ENCODE measurements at places on chromosomes 16 and 17.

DNA sequence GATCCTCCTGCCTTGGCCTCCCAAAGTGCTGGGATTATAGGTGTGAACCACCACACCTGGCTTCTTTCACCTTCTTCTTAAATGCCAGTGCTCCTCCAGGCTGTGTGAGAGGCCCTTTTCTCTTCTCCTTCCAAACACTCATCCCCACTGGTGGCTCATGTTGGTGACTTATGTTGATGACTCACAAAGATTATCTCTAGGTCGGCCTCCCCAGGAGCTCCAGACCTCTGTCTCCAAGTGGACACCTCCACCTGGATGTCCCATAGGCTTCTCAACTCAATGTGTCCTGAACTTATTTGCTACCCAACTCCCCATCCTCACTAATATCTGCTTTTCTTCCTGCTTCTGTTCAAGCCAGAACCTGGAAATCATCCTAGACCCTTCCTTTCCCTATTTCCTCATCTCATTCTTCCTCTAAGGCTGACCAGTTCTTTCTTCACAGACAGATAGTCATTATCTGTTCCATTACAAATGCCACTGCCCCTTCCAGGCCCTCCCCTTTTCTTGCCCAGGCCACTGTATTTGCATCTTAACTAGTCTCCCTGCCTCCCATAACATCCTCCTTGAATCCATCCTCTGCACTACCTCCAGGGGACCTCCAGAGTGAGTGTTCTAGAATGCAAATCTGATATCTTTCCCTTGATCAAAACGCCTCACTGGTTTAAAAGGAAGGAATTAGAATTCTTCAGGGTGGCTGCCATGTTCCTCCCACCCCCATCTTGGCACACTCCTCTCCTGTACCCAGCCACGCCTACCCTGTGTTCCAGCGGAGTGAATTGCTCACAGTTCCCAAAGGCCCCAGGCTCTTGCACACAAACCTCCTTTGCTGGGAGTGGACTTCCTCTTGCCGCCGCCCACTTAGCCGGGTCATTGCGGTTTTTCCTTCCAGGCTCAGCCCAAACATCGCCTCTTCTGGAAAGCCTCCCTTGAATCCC is 34.8 kb upstream of the FBXO47 start:
- DNase-seq, result peak; percentile 62

GRCh38 chr16:13613165-13613564 is 306.8 kb upstream of the ERCC4 start:
- no peak for DNase-seq

DNA sequence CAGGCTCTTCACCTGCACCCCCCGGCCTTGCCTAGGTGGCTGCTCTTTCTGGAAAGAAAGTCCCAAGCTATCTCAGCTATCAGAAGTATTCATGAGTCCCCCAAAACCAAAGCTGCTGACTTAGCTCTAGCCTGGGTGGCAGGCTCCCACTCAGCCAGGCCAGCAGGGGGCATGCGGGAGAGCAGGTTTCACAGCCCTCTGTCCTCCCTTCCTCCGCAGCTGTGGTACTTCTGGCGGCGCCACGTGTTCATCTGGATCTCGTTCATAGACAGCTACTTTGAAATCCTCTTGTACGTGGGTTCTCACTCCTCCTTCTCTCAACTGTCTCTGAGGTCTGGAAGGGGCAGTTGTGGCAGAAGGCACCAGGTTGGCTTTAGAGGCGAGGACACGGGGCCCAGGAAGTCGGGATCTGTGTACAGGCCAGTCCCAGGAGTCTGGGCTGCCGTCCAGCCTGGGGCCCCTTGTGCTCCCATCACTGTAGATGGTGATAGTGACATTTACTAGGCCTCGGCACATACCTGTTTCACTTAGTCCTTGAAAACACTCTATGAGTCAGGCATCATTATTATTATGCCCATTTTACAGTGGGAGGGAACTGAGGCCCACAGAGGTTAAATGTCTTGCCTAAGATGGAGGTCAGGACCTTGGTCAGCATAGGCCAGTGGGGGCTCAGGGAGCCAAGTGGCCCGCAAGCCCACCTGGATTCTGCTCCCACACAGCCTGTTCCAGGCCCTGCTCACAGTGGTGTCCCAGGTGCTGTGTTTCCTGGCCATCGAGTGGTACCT is 12.9 kb downstream of the TRPV2 start:
- peak; percentile 66 for DNase-seq

DNA sequence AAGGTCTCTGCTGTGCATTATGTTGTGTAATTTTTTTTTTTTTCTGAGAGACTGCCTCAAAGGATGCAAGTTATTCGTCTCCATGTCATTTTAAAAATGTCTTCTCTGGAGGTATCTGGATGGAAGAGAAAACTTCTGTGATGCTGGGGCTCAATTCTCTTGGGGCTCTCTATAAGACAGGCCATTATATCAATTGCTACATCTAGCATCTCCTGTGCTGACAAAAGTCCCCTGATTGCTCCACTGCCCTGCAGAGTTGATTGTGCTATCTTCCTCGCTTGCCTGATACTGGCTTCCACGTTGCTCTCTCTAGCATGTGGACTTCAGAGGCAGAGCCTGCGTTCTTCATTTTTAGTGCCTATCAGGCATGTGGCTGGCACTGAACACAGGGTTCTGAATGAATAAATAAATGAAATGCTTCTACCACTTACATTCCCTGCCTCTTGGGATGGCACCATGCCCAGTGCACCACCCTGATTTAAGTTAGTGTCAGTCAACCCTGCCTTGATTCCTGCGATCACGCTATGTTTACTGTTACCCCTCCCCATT is 1035.5 kb upstream of the EEF2KMT start:
- no peak for DNase-seq

- no peak for DNase-seq
These were observed 140.5 kb upstream of the WSCD1 start for GRCh38 chr17:5929721-5930120.

GRCh38 chr16:27363797-27364196 is 38.2 kb upstream of the IL21R start:
- no peak for DNase-seq

GRCh38 chr16:30559690-30560089 is 1.5 kb upstream of the ZNF764 start:
- DNase-seq, result no peak

DNA sequence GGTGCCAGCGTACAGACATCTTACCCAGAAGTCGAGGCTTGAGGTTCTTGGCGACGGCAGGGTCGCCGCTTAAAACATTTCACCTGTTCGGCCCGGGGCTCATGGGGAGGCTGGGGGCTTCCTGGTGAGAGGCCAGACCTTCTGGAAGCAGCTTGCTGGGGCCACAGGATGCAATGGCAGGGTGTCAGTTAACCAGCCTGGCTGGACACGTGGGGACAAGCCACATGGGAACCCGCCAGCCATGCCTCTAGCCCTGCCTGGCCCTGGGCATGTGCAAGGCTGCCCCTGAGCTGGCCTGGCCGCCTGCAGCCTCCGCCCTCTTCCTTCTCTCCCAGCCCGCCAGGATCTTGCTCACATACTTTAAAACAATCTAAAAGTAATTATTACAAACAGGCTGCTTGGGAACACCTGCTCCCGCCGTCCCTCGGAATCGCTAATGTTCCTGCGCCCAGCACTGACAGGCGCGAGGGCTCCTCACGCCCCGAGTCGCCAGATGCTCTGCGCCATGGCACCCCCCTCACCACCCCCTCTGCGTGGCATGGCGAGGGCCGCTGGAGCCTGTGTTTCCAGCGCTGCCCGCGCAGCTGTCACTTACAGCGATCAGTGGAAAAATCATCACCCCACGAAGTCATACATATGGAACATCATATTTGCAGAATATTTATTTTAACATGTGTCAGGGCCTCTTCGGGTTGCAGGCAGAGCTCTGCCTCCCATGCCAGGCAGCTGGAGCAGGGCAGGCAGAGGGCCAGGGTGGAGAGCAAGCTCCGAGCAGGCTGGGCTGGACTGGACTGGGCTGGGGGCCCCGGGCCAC is 188.7 kb upstream of the GSE1 start:
- no peak for DNase-seq

- DNase-seq, result no peak
These were observed 2.2 kb downstream of the C16orf95 start for GRCh38 chr16:87314990-87315420.

DNA sequence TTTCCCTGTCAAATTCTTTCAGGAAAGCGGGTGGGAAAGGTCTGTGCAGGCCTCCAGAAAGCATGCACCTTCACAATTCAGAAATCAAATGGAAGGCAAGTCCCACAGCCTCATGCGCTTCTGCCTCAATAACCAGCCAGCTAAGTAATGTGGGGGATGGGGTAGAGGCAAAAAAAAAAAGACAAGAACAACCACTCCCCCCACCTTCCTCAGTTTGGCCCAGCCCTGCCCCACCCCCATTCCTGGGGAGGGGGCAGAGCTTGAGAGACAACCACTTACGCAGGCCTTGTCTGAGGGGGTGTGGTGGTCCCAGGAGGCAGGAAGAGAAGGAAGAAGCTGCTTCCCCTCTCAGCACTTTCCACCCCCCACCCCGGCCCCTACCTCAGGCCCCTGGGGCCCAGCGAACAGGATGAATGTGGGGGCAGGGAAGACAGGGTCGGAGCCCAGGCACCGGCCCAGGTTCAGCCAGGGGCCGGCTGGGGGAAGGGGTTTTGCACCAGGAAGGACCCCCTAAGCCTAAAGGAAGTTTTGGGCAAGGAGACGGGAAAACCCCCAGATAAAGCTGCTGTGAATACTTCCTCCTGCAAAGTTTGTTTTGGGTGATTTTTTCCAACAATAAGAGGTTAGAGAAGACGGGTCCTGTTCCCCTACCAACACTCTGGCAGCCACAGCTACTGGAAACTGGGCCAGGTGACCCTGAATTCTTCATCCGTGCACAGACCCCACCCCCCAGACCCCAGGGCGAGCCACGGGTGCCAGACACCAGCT is 1.2 kb downstream of the JUP start:
- peak; percentile 45 for DNase-seq

GRCh38 chr16:85296859-85297660 is 184.8 kb upstream of the CIBAR2 start:
- DNase-seq, result peak; percentile 85

- peak; percentile 89 for DNase-seq
These were observed 263.9 kb downstream of the C16orf95 start for GRCh38 chr16:87053016-87053982.

DNA sequence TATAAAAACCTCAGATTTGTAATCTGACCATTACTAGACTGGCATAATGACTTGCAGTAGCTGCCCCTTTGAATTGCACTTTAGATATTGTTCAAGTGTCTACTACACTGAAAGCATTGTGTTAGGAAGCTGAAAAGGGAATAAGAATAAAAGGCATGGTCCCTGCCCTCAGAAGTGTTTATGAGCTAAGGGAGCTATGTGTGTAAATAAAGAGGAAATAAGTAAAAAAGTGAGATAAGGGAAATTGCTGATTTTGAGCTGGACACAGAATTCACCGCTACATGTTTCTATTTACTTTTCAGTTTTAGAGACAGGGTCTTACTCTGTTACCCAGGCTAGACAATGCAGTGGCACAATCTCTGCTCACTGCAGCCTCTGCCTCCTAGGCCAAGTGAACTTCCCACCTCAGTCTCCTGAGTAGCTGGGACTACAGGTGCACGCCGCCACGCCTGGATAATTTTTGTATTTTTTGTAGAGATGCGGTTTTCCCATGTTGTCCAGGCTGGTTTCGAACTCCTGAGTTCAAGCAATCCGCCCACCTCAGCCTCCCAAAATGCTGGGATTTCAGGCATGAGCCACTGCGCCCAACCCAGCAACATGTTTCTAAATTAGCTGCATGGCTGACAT is 57.0 kb downstream of the GRB2 start:
- no peak for DNase-seq

DNA sequence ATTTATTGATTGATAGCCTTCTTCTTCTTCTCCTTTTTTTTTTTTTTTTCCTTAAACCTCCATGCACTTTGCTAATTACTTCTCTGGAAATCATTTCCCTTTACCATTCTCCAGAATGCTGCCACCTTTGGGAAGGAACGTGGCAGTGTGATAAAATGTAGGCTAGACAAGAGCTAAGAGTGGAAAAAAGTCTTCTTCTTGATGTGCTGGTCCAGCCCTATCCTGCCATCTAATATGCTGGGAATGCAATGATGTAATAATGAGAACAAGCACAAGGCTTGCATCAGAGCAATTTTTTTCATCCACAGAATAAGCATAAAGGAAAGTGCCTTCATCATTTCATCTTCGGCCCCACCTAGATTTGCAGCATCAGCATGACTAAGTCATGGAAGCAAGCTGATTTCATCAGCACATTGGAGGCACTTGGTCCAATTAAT is 128.7 kb upstream of the ZFHX3 start:
- DNase-seq, result no peak

- no peak for DNase-seq
These were observed 1.5 kb upstream of the GFAP start for GRCh38 chr17:44916781-44917241.

DNA sequence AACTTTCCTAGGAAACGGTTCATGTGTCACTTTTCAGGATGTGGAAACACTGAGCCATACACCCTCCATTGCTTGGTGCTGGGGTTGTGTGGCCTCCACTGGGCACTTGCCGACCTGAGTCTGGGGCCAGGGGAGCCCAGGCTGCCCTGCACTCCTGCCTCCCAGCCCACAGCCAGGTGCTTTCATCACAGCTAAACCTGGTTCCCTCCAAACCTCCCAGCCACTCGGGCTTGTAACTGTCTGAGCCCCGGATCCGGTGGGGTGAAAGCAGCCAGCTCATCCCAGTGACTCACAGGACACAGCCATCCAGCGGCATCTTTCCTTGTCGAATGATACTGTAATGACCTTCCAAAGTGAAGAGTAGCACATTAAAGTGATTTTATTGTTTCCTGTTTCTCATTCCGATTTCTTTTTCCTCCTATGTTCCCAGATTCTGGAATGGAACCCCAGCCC is 19.8 kb downstream of the CARHSP1 start:
- DNase-seq, result no peak

DNA sequence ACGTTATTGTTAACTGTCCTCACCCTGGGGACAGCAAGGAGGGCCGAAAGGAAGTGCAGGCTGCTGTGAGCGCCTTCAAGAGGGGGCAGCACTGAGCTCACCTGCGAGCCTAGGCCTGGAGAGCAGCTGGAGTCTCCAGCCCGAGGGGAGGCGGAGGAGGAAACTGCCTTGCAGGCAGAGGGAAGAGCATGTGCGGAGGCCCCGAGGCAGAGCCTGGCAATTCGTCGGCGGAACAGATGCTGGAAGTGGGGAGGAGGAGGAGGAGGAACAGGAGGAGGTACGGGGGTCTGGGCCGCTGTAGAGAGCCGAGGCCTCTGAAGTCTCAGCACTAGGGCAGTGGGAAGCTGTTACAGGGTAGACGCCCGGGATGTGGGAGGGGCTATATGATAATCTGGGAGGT is 49.6 kb upstream of the PLCG2 start:
- no peak for DNase-seq

Data from K562 (cell line).